Amniotic stem cell (primary cell): ENCODE measurements at places on chromosomes 5 and 9.

GRCh38 chr5:79200573-79201183 lies 35.3 kb upstream of the JMY start:
- DNase-seq = no peak

DNA sequence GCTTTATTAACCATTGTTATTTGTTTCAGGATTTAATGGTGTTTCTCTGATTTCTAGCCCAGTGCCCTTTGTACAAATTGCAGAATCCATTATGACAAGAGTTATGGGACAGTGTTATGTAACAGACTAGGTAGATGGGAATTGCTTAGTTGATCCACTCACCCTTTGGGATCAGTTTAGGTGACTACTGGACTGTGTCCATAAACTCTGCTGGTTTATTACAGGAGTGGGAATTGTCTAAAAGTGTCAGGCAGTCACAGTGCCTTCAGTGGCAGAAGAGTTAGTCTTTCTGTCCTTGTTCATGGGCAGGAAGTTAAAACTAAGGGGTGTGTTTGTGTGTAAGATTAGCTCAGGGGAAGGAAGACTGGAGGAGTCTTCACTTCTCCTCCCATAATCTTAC lies 29.3 kb downstream of the RCL1 start:
- no peak for DNase-seq

DNA sequence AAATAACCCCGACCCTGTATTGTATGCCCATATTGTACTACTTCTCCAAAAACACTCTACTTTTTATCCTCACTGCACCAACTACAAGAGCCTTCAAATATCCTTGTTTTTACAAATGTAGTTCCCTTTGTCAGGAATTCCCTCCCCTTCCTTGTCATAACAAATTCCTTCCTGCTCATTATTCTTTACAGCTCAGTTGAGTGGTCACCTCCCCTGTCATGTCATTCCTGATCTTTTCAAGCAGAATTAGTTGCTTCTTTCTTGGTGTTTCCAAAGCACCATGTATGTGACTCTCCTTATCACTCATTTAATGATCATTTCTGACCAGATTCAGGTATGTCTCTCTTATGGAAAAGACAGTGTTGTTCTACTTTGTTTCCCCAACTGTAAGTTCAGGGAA lies 194.2 kb upstream of the SMC2 start:
- no peak for DNase-seq

- DNase-seq = no peak
Observed at GRCh38 chr5:44150075-44150723, 239.0 kb downstream of the FGF10 start.

- DNase-seq = peak; percentile 40
Observed at GRCh38 chr9:88950341-88951154, 40.7 kb upstream of the S1PR3 start.

GRCh38 chr5:111840036-111840674 lies 83.2 kb upstream of the NREP start:
- no peak for DNase-seq

DNA sequence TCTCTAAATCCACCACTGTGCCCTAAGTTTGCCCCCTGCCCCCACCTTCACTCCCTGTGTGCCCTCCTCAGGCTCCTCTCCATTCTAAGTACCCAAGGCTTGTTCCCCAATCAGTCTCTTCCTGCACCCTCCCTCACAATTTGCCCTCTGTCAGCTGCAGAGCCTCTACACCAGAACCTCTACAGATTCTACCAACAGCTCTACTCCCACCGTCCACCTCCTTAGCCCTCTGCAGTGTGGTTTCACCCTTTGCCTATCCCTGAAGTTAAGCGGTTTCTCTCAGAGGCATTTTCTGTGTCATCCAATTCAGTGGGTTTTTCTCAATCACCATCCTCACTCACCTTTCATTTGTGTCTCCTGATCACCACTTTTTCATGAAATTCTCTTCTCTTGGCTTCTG lies 13.2 kb upstream of the ERAP2 start:
- no peak for DNase-seq

- no peak for DNase-seq
Observed at GRCh38 chr9:2741441-2742158, 24.3 kb downstream of the KCNV2 start.

GRCh38 chr9:123028136-123028535 lies 5.3 kb upstream of the GPR21 start:
- no peak for DNase-seq

DNA sequence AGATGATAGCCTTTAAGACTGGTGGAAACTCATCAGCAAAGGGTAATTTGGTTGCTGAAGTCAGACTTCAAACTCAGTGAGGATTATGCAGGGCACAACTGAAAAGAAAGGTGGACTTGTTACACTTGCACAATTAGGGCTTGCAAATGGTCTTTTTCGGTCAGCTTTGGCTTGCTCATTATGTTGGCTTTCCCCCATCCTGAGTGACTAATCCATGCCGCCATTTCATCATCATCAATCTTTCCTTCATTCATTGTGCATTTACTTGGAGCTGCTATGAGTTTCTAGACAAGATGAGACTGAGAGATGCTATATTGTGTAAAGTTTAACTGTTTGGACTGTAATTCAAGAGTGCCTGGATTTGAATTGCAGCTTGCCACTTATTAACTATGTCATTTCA lies 134.8 kb upstream of the PPP1R2B start:
- no peak for DNase-seq

DNA sequence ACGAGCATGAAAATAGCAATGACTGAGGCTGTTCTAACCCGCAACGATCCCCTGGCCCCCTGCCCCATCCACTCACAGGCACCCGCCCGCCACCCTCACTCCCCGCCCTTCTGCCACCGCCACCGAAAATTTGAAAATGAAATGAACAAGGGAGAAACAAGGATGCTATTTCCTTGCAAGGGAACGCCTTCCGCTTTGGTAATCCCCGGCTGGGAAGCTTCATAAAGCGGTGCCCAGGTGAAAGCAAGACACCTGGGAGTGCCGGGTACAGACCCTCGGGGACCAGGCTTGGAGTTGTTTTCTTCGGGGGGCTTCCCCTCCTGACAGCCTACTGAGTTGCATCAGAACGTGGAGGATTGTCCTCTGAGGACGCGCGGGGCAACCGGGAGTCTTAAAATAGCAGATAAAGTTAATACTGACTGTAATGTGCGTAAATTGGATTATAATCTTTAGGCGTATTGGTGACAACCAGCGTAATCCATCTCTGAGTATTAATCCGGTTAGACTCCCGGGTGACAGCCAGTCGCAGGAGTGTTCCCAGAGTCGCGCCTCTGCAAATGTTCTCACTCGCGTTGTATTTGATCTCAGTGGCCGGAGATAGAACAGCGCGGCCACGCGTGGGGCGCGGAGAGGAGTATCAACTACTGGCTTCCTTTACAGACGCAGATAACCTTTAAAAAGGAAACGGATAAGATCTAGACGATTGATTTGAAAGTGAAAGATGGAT lies 885 bp upstream of the MLLT3 start:
- DNase-seq = no peak

DNA sequence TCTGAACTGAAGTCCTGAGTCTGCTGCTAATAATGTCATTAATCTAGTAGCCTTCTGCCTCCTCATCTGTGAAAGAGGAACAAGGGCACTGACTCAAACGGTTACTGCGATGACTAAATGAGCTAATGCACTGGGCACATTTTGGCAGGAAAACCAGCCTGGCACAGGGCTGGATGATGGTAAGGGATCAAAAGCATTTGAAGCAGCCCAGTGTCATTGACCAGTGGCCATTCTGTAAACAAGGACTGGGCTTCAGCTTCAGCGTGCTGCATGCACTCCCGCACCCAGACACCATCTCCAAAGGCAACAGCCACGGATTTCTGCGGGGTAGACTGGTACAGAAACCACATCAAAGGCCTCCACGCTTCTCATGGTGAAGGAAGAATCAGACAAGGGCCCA lies 8.0 kb downstream of the GCNT4 start:
- no peak for DNase-seq

GRCh38 chr5:62284946-62285891 lies 20.8 kb upstream of the KIF2A start:
- no peak for DNase-seq

GRCh38 chr9:127963359-127964064 lies 17.3 kb downstream of the EEIG1 start:
- no peak for DNase-seq

- no peak for DNase-seq
Observed at GRCh38 chr9:7756088-7756487, 43.5 kb downstream of the DMAC1 start.

GRCh38 chr9:85425153-85425611 lies 316.6 kb downstream of the AGTPBP1 start:
- DNase-seq = no peak

DNA sequence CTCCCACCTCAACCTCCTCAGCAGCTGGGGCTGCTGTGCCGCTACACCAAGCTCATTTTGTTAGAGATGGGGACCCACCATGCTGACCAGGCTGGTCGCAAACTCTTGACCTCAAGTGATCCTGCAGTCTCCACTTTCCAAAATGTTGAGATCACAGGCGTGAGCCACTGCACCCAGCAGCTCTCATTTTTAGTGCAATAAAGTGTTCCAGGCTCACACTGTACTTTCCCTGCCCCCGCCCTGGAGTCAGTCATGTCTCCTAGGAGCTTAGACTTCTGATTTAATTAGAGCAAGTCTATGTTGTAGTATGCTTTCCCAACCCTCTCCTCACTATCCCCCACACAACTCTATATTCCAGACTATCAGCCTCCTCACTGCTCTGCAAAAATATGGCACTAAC lies 238.0 kb upstream of the ACTBL2 start:
- DNase-seq = no peak

- no peak for DNase-seq
Observed at GRCh38 chr5:172599204-172599567, 41.9 kb upstream of the NEURL1B start.

GRCh38 chr5:170353961-170354360 lies 35.2 kb downstream of the KCNMB1 start:
- no peak for DNase-seq

DNA sequence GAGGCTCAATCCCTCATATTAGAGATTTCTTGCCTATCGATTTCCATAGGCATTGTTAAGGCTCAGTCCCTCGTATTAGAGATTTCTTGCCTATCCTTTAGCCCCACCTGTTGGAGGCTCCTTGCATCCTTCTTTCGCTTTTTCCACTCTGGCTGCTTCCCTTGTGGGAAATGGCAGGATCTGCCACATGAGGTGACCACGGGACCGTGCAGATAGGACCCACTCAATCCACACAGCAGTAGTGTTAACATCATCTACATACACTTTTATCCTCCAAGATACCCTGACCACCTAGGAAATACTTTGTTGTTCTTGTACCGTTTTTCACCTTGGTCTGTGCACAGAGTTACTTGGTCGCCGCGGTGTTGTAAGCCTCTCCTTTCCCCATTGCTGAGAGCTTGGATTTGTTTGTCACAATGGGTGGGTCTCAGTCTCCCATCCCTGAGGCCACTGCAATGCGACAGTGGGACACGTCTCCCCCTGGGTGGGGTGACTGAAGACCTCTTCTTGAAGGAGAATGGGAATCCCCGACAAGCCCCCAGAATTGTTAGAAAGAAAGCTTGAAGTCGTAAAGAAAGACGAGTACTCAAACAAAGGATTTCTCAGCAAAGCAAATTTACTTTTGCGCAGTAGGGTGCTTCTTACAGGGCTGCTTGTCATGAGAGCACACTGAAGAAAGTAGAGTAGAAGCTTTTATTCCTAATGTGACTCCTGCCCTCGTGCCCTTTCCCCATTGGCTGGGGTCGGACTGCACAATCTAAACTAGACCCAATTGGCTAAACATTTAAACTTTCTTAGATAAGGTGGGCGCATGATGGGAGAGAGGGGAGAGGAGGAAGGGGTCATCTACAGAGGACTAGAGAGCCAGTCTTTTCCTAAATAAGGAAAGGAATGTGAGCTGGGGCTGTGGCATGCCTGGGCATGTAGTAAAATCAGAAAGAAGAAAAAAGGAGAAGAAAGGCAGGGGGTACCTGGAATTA lies 19.8 kb downstream of the IFT74 start:
- no peak for DNase-seq

- DNase-seq = no peak
Observed at GRCh38 chr5:61837788-61838187, 468.2 kb upstream of the KIF2A start.

GRCh38 chr5:94360382-94361130 lies 257.8 kb downstream of the KIAA0825 start:
- no peak for DNase-seq

GRCh38 chr9:114742947-114743346 lies 61.0 kb upstream of the TEX48 start:
- DNase-seq = no peak

GRCh38 chr5:98581112-98581997 lies 192.1 kb upstream of the RGMB start:
- DNase-seq = no peak

DNA sequence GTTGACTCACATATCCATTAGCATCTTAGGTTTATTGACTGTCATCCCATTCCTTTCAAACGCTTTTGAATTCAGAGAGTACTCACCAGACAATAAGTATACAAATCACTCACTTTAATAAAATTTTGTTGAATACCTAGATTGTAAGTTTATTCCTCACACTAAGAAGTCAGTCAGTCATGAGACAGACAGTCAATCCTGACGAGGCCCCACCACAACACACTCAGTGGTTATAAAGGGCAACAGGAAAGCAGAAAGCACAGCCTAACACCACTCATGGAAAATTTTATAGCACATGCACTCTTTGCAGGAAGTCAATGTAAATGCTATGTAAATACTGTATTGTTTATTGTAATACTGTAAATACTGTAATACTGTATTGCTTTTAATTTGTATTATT lies 176.3 kb upstream of the PTGER4 start:
- no peak for DNase-seq

DNA sequence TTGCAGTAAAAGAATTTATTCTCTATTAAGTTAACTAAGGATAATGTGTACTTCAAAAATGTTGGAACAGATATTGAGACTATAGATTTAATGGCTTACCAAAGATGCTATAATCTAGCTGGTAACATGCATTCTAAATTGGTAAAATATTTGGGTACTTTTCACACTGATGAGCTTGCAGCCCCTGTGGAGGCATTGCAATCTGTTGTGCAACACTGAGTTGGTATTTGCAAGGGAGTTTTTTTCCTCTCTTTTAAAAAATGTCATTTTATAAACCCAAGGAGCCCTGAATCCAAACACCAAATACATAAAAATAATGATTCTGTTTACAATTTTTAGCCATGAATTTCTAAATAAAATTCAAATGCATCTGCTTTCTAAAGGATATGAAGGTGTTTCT lies 944.8 kb downstream of the DTWD2 start:
- DNase-seq = no peak

GRCh38 chr5:41857989-41858388 lies 12.2 kb downstream of the OXCT1 start:
- no peak for DNase-seq

- no peak for DNase-seq
Observed at GRCh38 chr5:2220741-2221140, 338.0 kb upstream of the IRX4 start.

DNA sequence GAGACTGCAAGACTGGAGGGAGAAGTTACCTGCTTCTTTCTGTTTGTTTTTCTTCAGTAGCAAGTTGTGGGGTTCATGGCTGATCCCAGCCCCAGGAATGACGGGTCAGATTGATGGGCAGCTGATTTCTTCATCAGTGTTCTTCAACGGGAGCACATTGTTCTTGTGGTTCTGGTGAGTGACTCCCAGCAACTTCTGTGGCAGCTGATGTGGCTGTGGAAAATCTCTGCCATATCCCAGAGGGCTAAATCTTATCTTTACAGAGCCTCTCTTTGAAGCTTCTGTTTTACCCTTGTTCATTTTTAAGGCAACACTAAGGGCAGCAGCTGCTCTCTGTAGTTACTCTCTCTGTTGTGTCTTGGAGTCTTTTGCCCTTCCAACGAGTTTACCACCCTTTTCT lies 710.3 kb downstream of the PRELID2 start:
- no peak for DNase-seq

GRCh38 chr9:72012646-72013045 lies 47.8 kb downstream of the C9orf57 start:
- no peak for DNase-seq
